Activated CD8-positive, alpha-beta memory T cell treated with anti-CD3 and anti-CD28 coated beads for 4 hours (primary cell): ENCODE measurements at places on chromosomes 11 and 22.

GRCh38 chr11:61951484-61952135 lies 1.5 kb downstream of the BEST1 start:
- DNase-seq = no peak

DNA sequence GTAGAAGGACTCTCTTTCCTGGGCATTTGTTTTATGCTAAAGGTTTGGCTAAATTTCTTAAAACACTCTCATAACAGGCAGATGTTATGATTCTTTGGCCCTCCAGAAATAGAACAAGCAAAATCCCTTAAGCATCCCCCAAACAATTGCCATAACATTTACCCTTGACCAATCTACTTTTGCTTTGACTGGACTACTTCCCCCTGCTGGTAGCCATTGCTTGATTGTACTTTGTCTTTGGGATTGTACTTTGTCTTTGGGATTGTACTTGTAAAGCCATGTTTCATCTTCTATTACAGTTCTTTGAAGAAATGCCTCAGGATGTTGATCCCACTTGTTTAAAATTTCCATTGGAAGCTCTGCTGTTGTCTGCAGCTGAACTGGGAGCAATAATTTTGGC lies 53.3 kb upstream of the GLYAT start:
- no peak for DNase-seq

DNA sequence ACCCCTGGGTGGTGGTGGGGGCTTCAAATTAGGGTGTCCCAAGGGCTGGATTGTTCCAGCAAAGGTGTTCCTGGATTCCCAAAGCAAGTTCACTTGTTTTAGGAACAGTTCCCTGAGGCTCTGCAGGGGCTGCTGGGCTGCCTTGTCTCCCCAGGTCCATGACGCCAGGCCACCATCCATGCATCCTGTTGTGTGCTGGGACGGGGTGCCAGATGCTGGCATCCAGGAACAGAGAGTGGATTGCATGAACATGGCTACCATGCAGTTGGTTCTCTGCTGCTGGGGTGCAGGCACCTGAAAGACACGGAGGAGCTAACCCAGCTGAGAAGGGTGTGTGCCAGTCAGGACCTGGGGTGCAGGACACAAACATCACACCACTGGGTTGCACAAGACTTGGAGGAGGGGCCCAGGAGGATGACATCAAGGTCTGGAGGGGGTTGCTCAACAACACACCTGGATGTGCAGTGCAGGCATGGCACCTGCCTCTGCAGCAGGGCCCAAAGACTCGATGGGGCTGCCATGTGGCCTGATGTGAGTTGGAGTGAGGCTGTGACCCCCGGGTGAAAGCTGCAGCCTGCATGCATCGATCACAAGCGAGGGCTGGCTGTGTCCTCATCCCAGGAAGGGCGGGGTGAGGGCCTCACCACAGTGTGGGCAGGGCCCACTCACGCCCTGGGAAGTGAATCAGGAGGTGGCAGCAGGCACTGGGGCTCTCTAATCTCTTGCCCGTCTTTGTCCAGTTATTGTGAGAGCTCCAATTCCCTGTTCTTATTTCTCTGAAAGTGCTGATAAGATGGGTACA lies 74.0 kb upstream of the CLDN5 start:
- DNase-seq = no peak

DNA sequence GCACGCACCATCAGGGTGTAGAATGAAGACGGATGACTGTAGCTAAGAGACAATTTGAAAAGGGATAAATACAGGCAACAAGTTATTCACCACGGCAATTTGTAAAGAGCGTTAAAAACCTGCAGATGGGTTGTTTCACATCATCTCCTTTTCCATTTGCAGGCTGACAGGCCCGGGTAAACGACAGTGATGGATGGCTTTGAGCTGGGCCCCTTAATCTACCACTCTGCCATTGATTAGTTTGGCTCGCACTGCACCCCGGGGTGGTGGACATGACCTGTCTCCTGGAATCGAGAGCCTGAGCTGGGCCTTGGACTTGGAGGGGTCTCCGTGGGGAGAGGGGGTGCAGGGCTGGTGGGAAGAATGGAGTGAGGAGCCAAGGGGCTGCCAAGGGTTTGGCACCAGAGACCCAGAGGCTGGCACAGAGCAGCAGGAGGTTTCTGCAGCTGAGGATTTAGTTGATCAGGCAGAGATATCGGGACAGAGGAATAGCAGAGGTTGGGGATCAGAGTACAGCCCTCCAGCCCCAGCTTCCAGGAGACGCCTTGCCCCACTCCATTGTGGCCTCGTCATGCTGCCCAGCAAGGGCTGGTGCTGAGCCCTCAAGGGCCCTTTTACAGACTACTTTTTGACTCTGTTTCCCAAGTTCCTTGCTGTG lies 110.6 kb upstream of the NECTIN1 start:
- no peak for DNase-seq

GRCh38 chr22:40302149-40302548 lies 44.2 kb upstream of the ADSL start:
- DNase-seq = no peak

- DNase-seq = no peak
Measured at GRCh38 chr11:93517611-93518010, 25.6 kb downstream of the SMCO4 start.

DNA sequence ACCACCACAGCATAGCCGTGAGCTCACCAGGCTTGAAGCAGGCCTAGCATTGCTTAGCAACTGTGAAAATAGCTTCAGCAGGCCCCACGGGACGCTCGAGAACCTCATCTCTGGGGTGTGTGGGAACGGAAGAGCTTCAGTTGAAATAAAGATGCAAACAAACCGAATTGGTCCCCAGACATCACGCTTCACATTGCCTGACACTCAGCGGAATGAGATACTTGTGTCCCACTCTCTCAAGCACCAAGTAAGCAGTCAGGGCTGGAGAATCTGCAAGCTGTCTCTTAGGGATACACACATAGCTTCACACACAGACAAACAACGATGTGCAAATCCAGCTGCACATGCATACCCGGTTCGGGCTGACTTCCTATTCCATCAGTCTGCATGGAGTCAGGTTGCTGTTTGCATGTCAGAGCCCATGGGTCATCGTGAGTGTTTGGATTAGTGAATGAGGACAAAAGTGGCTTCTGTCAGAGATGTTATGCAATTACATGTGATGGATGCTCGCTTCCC lies 205.7 kb downstream of the SNX19 start:
- no peak for DNase-seq

- no peak for DNase-seq
Measured at GRCh38 chr22:26669060-26669481, 11.7 kb downstream of the MIAT start.

GRCh38 chr11:122098261-122098980 lies 17.6 kb downstream of the BLID start:
- DNase-seq = no peak

GRCh38 chr11:59144579-59145345 lies 2.1 kb downstream of the FAM111A start:
- peak; percentile 44 for DNase-seq

- DNase-seq = no peak
Measured at GRCh38 chr11:125773516-125773915, 5.1 kb downstream of the PATE2 start.

- no peak for DNase-seq
Measured at GRCh38 chr11:2554338-2555207, 109.8 kb downstream of the KCNQ1 start.

DNA sequence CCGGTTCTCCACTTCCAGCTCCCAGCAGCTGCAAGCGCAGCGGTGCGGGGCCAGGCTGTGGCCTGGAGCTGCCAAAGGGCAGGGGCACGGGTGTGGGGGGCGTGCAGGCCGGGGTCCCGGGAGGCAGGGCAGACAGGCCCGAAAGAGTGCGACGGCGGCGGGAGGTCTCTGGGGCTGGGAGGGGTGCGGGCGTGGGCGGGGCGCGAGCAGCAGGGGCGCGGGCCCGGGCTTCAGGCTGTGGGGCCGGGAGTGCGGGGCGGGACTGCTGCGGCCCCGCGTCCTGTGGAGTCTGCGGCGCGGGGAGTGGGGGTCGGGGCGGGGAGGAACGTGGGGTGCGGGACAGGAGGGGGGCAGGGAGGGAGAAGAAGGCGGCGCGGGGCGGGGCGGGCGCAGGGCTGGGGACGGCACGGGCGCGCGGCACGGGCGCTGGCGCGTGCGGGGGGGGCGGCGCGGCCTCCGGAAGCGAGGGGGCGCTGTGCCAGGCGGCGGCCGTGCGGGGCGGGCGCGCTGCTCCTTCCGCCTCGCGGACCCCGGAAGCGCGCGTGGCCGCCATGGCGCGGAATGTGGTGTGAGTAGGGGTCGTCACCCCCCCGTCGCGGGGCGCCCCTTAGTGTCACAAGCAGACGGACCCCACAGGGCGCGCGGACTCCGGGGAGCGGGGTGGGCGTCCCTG lies at the start of gene MRPL23:
Gene MRPL23, plus strand, starts transcription at position 521 of the 673 bp plus-strand sequence. Its CDS starts 31 bp downstream, at position 552.
- DNase-seq = no peak

- DNase-seq = peak; percentile 22
Measured at GRCh38 chr11:44110231-44110679, 14.8 kb downstream of the EXT2 start.

DNA sequence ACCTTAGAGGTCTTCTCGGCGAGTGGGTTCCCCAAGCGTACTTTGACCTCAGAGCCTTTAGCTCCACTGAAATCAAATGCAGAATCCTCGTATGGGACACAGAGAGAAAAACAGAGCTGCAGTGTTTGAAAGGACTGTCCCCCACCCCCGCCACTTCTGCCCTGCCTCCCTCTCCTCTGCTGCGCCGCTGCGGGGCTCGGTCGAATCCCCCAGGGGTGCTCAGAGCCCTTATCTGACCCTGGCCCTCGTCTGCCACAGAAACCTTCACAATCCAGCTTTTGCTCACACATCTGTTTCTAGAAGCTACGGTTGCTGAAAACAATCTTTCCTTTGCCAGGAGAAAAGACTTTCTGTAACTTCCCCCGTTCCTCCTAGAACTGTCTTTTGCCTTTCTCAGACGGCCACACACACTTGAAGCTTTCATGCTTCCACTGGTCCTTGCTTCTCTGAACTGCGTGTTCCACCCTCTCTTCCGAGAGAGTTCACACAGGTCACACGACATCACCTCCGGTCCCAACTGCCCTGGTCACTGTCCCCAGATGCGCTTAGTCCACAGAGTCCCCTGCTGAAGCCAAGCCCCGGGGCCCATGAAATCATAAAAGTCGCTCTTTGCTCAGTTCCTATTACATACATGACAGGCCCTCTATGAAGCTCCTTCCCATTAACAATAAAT lies 3.7 kb downstream of the SMIM35 start:
- DNase-seq = no peak

DNA sequence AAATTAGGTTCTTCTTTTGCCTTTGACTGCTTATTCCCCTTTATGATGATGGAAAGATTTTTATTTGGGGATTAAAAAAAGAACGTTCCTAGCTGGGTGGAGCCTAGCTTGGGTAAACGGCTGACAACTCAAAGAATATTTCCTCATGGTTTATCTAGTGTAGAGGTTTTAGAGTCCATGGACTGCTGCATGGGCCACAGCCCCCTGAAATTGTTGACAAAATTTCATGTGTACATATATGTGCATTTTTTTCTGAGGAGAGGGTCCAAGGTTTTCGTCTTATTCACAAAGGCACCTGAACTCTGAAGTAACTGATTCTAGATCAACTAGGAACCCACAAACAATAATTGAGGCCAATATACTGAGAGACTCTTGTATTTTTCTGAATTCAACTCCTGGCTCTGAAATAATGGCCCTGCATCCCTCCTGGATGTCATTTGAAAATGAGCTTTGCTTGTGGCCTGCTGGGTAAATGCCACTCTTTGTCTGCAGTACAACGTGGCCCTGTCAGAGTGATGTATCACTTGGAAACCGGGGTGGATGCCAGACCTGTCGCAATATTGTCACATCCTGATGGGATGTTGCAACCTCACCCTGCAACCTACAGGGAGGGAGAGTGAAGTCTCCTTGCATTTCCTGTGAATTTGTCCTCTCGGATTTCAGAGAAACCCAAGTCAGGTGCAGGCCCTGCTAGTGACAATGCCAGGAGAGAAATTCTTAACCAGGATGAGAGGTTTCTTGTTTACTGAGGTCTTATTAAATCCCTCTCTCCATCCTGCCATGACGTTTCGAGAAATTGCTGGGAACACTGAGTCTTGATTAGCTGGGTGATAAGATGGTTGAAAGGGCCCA lies 33.8 kb downstream of the EHF start:
- no peak for DNase-seq

DNA sequence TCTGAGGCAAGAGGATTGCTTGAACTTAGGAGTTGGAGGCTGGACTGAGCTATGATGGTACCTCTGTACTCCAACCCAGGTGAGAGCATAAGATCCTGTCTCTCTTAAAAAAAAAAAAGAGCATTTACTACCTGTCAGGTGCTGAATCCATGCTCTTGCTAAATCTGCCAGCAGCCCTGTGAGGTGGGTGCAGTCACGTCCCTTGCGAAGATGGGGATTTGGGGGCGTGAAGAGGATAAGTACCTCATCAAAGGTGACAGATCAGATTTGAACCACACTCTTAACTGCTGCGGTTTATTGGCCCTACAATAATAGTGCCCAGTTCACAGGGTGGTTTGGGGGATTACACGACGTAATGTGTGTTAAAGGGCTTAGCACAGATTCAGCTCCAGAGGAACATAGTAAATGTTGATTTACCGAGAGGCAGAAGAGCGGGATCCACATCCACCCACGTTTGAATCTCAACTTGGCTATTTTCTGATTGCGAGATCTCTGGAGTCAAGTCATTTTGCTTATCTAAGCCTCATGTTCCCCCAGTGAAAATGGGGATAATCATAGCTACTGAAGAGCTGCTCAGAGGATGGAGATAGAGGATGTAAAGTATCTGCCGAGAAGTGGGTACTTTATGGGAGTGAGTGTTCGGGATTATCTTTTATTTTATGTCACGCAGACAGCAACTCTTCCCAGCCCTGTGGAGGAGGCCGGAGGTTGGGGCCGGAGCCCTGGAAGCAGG lies 28.1 kb upstream of the LRRC10B start:
- no peak for DNase-seq

DNA sequence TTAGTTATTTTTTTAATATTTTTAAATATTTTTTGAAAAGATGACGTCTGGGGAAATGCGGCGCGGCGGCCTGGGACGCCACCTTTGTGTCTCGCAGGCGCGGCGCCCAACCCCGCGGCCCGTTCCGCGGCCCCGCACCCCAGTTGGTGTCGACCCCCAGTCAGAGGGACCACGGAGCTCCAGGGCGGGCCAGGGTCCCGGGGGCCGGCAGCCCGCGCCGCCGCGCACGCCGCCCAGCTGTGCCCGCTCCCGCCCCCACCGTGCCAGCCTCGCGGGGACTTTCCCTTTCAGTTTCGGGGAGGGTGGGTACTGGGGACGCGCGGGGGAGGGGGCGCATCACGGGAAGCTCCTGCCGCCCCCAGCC lies 1.6 kb downstream of the CCND1 start:
- peak; percentile 42 for DNase-seq

DNA sequence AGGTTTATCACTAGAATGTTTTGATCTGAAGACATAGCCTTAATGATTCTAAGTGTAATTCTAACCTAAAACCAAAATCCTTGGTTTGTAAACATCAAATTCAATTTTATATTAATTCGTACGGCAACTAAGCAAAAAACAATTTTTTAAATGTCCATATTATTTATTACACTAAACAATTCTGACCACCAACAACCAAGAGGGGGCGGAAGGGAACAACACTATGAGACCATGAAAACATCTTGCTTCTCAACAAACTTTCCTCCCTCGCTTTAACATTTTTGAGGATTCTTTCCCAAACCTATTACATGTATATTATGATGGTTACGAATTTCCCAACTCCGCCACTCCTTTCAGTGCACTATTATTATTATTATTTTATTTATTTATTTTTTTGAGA lies 6.5 kb upstream of the UCP2 start:
- DNase-seq = no peak

GRCh38 chr22:37101311-37102066 lies 8.0 kb downstream of the TMPRSS6 start:
- no peak for DNase-seq
